Colonic mucosa (tissue), 4 donors: ENCODE measurements at places on chromosomes 4 and X.

DNA sequence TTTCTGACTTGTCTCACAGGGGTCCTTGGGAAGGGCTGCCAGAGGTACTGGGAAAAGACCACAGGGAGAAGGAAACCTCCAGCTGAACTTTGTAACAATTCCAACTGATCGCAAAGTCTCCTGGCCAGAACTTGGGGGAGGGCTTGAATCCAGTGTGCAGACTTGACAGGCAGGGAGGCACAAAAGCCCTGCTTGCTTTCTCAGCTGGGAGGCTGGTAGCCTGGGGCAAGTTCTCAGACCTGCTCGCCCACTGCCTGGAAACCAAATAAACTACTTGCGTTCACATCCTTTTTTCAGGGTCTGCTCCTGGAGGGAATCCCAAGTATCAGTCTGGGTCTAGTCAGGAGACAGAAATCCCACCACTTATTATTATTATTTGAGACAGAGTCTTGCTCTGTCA is 48.0 kb upstream of the CASK start:
- no peak for DNase-seq

GRCh38 chr4:40669504-40669903 is 39.8 kb upstream of the RBM47 start:
- DNase-seq: no peak

DNA sequence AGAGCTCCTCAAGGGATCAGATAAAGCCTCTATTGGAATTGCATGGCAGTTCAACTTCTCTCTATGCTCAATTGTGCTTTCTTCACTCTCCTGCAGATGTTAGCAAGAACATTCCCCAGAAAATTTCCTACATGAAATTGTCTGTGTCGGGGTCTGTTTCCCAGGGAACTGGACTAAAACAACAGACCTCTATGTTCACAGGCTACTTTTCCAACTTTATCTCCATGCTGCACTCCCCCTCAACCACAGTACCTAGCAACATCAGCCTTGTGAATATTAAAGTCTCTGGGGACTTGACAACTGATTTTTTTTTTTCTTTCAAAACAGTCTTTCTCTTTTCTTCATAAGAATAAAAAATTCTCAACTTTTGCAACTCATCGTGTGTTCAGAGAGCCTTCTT is 1470.8 kb upstream of the ADGRL3 start:
- DNase-seq: no peak

DNA sequence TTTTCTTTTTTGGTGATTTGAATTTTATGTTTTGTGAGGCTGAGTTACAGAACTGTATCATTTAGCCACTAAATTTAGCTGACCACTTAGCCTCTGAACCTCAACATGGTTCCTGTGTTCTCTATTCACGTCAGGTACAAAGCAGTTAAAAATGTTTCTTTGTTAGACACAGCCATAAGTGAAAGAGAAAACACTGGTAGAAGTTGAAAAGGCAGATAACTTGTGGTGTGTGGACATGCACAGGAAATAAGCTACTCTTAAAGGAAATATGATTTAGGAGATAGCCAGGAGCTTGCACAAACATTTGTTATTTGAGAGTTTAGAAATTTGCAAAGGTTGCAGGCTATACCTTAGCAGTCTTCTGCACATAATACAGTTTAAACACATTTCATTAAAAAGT is 171.0 kb upstream of the RPS6KA3 start:
- DNase-seq: no peak

- no peak for DNase-seq
These were observed 186.8 kb downstream of the QDPR start for GRCh38 chr4:17325098-17325497.

DNA sequence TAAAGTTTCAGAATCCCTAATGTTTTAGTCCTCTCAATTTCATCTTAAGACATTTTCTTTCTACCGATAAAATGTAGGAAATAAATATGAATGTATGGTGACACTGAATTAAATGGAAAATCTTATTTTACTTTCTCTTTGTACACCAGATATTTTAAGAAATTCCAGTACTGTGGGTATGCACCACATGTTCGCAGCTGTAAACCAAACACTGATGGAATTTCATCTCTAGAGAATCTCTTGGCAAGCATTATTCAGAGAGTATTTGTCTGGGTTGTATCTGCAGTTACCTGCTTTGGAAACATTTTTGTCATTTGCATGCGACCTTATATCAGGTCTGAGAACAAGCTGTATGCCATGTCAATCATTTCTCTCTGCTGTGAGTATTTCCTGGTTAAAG is 26.9 kb downstream of the C4orf46 start:
- no peak for DNase-seq

DNA sequence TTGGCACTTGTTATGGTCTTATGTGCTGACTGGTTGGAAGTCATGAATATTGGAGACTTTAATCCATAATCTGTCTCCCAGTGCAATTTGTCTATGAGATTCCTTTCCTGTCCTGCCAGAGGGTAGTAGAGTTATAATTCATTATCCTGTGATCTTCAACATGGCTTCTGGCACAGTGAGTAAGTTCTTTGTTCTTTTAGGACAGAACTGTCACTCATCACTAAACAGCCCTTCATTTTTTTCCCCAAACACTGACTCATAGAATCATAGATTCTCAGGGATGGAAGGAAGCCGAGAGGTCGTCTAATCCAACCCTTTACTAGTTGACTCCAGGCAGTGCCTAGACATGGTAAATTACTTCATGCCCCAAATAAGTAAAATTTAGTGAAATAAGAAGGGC is 78.4 kb downstream of the LUZP4 start:
- no peak for DNase-seq

- DNase-seq: no peak
These were observed 70.8 kb downstream of the ADRA2C start for GRCh38 chr4:3836756-3837601.

- DNase-seq: no peak
These were observed 293.2 kb upstream of the PRPS2 start for GRCh38 chrX:12497832-12498591.

- DNase-seq: no peak
These were observed 394.0 kb upstream of the IGFBP7 start for GRCh38 chr4:57504139-57504538.

DNA sequence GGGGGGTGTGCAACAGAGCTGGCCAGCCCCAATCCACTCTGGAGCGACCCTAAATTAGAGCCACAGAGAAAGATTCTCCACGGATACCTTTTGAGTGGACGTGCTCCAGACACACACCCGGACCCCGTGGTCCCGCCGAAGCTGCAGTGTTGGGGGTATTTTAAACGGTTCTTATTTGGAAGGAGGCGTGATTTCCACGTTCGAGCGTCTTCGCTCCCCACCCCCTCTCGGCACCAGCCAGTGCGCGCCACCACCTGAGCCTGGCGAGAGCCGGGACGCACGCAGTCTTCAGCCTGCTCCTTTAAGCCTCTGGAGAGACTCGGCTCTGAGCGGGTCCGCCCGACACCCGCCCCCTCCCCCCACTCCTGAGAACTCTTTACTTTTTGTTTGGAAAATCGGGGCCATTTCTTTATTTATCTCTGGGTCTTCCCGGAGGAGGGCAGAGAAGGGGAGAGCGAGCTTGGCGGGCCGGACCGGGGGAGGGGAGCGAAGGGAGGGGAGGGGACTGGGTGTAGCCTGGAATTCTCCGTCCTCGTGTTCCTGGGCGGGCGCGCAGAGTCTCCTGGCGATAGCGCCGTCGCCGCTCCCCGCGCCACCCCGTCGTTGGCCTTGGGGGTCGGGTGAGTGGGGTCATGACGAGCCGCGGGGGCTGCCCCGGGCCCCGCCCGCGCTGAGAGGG is 668 bp upstream of the PTCHD1 start:
- peak; percentile 23 for DNase-seq
